ENCODE measurements at places on chromosomes 2 and 18.

DNA sequence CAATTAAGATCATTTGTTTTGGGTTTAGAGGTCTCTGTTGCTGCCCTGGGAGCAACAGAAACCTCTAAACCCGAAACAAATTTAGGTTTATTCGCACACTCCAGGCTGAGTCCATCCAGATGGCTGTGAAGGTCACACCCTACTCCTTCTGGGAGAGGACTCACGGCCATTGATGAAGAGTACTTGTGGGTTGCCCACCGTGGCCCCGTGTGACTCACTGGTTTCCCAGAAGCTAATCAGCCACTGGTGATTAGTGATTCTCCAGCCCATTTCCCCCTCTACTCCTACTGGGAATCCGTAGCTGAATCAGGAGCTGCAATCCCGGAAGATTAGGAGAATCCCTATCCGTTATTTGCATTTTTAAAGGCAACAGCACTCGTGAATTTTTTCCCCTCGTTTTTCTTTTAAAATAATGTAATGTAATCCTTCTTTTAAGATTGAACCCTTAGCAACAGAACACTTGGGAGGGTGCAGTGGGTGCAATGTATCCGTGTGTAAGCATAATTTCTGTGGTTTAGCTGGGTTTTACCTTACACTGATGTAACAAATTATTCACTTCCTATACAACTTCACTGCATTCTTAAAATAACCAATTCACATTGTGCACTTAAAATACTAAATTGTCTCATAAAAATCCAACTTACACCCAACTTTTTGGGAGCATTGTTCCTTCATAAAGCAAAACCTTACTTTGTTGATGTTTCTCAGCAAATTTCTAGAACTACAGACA, 27.5 kb upstream of the EPAS1 start:
- DNase-seq: no peak

GRCh38 chr2:95039363-95039762, 13.9 kb downstream of the MAL start:
- no peak for DNase-seq

- DNase-seq: no peak
These were observed 156.1 kb downstream of the TPGS2 start for GRCh38 chr18:36672437-36673344.

GRCh38 chr2:8212239-8212638, 469.6 kb upstream of the ID2 start:
- no peak for DNase-seq

- DNase-seq: no peak
These were observed 52.4 kb upstream of the ATP8B1 start for GRCh38 chr18:57855551-57855950.

- no peak for DNase-seq
These were observed 223.6 kb upstream of the EPAS1 start for GRCh38 chr2:46073540-46074046.

GRCh38 chr18:2627821-2628276, 27.7 kb upstream of the SMCHD1 start:
- no peak for DNase-seq

DNA sequence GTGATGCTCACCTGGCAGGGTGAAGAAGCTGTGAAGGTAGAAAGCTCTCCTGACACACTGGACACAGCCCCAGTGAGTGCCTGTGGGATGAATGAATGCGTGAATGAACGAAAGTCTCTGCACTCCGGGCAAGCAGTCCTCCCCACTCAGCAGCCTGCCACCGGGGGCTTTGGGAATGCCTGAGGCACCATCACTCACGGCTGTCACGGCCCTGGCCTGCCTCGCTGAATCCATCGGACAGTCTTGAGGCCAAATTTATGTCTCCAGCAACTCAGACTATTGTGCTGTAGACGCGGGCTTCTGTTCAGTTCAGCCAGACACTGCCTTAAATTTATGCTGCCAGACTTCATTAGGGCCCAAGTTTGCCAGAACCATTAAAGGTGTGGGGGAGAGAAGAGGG, 62.9 kb upstream of the TEX51 start:
- DNase-seq: no peak
